ENCODE measurements at places on chromosomes 3 and 15. TPM values are rescaled to one million over a fixed set of nuclear protein-coding genes. Genes with fewer than 3 reads are reported as not detected.

DNA sequence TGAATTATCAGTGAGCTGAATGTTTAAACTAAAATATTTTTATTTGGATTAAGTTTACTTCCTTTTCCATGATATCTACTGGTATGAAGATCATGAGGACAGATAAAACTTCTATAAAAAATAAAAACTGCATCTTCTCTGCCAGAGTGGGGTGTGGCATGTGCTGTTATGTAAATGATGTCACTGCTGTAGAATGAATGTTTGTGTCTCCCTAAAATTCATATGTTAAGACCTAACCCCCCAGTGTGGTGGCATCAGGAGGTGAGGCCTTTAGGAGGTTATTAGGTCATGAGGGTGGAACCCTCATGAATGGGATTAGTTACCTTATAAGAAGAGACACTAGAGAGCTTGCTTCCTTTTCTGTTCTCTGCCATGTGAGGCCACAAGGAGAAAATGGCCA is 178.7 kb upstream of the DPH6 start:
- DNase-seq: no peak

DNA sequence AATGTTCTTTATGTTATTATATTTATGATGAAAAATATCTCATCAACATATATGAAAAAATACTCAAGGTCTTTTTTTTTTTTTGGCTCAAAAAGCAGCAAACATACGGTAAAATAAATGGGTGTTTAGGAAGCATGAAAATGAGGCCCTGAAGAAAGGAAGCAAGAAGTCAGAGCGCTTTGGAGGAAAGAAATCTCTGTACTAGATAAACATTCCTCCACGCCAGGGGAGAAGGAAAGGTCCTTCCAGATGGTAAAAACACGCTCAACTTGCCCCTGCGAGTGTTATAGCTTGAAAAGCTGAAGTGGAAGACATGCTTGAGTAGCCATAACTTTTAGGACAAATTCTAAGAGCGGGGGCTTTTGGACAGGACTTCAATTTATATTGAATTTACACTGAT is 52.9 kb downstream of the FEM1B start:
- DNase-seq: no peak

DNA sequence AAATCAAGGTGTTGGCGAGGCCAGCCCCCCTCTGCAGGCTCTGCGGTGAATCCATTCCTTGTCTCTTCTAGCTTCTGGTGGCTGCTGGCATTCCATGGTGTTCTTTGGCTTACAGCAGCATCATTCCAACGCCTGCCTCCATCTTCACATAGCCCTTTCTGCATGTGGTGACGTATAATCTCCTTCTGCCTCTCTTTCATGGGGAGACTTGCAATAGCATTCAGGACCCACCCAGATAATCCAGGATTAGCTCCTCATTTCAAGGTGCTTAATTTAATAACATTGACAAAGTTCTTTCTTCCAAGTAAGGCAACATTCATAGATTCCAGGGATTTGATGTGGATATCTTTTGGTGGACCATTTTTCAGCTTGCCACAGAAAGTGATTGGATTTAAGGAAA is 35.8 kb downstream of the ISG20 start:
- DNase-seq: no peak

DNA sequence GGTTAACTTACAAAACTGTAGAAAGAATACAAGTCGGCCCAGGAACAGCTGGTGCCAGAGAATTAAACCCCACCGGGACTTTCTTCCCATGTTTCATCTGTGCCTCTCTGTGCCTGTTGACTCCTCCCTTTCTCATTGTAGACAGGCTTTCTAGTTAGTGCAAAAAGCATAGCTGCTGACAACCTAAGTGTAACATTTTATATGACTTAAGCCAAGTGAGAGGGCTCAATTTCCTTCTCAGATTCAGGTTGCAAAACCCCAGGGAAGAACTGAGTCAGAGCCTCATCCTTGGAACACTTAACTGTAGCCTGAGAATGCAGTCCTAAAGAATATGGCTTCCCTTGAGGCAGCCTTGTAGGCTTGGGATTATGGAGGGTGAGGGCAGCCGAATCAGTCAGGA is 302.5 kb upstream of the AZI2 start:
- DNase-seq: no peak

DNA sequence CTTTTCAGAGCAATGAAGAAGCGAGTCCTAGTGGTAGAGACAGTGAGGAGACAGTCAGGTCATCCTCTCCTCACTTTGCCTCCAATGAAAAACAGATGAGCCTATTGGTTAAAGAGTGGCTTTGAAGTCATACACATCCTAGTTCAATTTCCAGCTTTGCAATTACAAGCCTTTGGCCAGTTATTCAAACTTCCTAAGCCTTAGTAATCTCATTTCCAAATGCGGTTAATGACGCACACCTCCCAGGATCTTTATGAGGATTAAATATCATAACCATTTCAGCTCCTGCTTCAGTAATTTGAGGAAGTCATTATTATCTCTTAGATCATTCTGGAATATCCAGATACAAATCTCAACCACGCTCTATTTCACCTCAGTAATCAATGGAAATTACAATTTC is 10.0 kb upstream of the ST6GAL1 start:
- no peak for DNase-seq

GRCh38 chr15:64333516-64333915 is 22.5 kb downstream of the CSNK1G1 start:
- DNase-seq: no peak

- no peak for DNase-seq
Measured at GRCh38 chr3:111781561-111782446, 77.3 kb upstream of the PHLDB2 start.

GRCh38 chr15:50051811-50052419 is 67.1 kb downstream of the ATP8B4 start:
- peak; percentile 91 for DNase-seq

DNA sequence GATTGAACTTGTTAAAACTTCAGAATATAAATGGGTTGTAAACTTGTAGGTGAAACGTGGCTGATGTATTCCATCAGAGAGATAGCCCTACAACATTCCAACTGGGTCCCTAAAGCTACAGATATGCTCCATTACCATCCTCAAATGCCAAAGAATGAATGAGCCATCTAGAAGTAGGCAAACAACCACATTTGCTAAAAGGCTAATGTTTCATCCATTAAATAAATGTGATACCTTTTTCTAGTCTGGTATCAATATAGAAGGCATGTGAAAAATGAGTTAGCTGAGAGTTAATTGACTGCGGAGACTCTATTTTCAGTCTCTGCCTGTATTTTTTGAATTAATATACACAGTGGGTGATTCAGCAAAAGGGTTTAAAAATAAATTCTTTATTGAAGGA is 203.8 kb downstream of the RBMS3 start:
- DNase-seq: no peak

GRCh38 chr15:62957130-62957529 is 85.4 kb upstream of the TPM1 start:
- DNase-seq: peak; percentile 29

GRCh38 chr3:167716920-167717319 is 17.8 kb downstream of the PDCD10 start:
- no peak for DNase-seq

GRCh38 chr15:59656897-59657634 is at the start of gene GTF2A2:
GTF2A2 (minus strand) TSS chr15:59657515; CDS start chr15:59652277, 5,238 bp downstream.
- DNase-seq: peak; percentile 92

GRCh38 chr15:31452595-31453557 is 126.2 kb downstream of the KLF13 start:
- DNase-seq: no peak

GRCh38 chr15:77684341-77685081 is 51.8 kb upstream of the LINGO1 start:
- no peak for DNase-seq

DNA sequence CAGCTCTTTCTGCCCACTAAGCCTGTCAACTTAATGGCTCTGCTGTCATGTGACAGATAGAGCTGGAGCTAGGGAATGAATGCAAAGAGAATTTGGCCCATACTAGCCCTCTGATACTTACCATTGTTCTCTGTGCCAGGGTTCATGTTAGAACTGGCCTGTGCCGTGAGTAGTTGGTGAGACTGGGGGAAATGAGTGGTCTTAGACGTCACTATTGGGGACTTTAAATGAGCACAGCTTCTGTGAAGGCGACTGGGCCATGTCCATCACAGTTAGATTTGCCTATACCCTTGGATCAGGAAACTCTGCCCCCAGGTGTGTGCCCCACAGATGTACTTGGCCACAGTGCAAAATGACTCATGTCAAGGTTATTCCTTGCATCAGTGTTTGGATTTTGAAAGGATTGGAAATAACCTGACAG is 124.9 kb downstream of the PTPRG start:
- no peak for DNase-seq

The KIF7 gene
- 5.0 TPM for total RNA-seq

The ARPIN gene
- 3.9 TPM for total RNA-seq

The SEMA3F gene
- total RNA-seq: 9.2 TPM

The ACAN gene
- 0.54 TPM for total RNA-seq

The TRIP4 gene
- 13.1 TPM for total RNA-seq

The ASB14 gene
- not detected for total RNA-seq

The EIF4G1 gene
- 225 TPM for total RNA-seq

The ACVR2B gene
- total RNA-seq: 1.3 TPM

The ACKR4 gene
- total RNA-seq: 0.18 TPM

The SCAANT1 gene
- total RNA-seq: not detected

The MITF gene
- 13.3 TPM for total RNA-seq
